HuH-7.5 (cell line): ENCODE measurements at places on chromosomes 16 and 17.

DNA sequence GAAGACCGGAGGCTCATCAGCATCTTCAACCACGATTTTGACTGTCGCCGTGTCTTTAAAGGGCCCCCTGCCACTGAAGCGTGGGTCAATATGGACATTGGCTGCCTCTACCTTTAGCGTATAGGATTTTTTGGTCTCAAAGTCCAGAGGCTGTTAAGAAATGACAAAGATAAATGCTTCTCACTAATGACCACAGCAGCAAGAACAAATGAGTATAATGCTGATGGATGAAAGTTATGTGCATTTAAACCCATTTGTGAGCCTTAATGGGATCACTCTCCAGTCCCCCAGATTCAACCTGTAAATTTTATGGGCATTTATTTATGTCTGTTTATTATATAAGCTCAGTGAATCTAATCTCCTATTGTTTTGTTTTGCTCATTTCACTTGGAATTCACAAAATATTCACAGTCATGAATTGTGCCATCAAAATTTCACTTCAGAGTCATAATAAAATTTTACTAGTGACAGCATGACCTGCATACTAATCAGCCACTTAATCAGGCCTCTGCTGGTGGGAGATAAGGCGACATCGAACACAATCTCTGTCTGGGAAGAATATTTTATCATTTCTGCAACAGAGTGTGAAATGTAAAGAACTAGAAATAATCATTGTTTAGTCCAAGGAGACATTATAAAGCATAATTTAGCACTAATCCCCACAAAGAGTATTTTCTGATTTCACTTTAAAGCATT lies 218.5 kb downstream of the CDH8 start:
- DNase-seq = no peak

DNA sequence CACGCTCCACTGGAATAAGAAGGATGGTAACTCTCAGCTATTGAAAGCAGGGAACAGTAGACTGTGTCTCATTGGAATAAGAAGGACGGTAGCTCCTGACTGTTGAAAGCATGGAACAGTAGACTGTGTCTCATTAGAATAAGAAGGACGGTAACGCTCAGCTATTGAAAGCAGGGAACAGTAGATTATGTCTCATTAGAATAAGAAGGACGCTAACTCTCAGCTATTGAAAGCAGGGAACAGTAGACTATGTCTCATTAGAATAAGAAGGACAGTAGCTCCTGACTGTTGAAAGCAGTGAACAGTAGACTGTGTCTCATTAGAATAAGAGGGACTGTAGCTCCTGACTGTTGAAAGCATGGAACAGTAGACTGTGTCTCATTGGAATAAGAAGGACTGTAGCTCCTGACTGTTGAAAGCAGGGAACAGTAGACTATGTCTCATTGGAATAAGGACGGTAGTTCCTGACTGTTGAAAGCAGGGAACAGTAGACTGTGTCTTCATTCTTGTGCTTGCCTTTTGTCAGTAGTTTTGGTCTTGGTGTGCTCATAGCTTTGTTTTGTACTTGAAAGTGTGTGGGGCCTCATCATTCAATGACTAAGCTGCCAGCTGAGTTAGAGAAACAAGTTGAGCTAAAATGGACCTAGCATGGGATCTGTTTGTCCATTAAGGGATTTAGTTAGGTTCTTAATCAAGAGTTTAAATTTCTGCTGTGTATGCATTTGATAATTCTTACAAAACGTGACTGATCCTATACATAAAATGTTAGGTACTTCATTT lies 58.5 kb downstream of the BANP start:
- DNase-seq = no peak

GRCh38 chr17:42409523-42410318 lies 13.3 kb downstream of the CAVIN1 start:
- no peak for DNase-seq

- no peak for DNase-seq
Measured at GRCh38 chr17:81964081-81964849, 3.3 kb upstream of the NOTUM start.

DNA sequence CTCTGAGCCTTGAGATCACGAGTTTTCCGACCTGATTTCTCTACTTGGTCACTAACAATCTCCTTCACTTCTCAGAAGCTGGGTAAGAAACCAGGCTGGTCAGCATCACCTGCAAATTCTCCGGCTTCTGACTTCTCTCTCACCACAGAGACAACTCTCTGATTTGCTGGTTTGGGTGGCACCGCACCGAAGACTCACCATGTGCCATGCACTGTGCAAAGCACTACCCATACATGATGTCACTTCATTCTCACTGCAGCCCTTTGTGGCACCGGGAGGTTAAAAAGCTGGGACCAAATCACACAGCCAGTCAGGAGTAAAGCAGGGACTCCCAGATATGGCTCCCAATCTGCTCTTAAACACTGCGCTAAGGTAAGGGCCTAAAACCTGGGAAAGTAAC lies 647 bp downstream of the VAC14 start:
- DNase-seq = no peak

GRCh38 chr17:73030995-73031394 lies 61.5 kb downstream of the SLC39A11 start:
- DNase-seq = no peak

- DNase-seq = no peak
Measured at GRCh38 chr16:19284207-19284606, 1.3 kb upstream of the CLEC19A start.

- DNase-seq = peak; percentile 80
Measured at GRCh38 chr16:30395155-30395991, at the start of gene ZNF48. Gene ZNF48, plus strand, starts transcription at chr16:30395420. Its CDS starts 375 bp downstream, at chr16:30395795.

- no peak for DNase-seq
Measured at GRCh38 chr17:2044263-2044894, 2.6 kb downstream of the OVCA2 start.
